ENCODE measurements at places on chromosomes 12 and 14. TPM values are rescaled to one million over a fixed set of nuclear protein-coding genes. Genes with fewer than 3 reads are reported as not detected.
A peak's percentile ranks its signal among the peaks of the same experiment; 100 is the strongest.

Gene RFX4
- not detected for polyA plus RNA-seq

Gene TAS2R7
- polyA plus RNA-seq, result not detected

Gene RGS6
- polyA plus RNA-seq, result 0.06 TPM

Gene PTCSC3
- polyA plus RNA-seq, result not detected

Gene JAG2
- not detected for polyA plus RNA-seq

Gene KRT6B
- polyA plus RNA-seq, result not detected

DNA sequence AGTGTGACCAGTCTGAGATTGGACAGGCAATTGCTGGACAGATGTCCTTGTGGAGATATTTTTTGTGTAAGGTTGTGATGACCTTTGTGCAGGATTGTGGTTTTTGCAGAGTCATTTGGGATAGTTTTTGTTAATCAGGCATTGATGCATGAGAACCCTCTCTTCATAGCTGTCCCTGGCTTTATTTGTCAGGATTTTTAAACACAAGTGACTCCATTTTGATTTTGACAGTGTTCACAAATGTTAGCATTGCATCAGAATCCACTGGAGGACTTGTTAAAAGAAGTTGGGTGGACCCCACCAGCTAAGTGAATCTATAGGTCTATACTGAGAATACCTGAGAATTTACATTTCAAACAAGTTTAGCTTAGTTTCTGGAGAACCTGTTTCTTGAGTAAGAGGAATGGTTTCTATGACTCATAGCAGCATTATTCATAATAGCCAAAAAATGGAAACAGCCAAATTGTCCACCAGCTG is 11.8 kb downstream of the FNTB start:
- H3K4me1 ChIP-seq, result no peaks in the 10 kb centered on the region
- H3K27ac ChIP-seq, result no peak overlapping the region
- no peak overlapping the region for H3K4me3 ChIP-seq
- no peaks in the 10 kb centered on the region for H3K27me3 ChIP-seq
- no peaks in the 10 kb centered on the region for H3K36me3 ChIP-seq

GRCh38 chr14:38158468-38158867 is 49.2 kb upstream of the SSTR1 start:
- H3K4me1 ChIP-seq, result no peaks in the 10 kb centered on the region
- no peaks in the 10 kb centered on the region for H3K36me3 ChIP-seq
- no peak overlapping the region for H3K4me3 ChIP-seq
- H3K27ac ChIP-seq, result no peak overlapping the region
- no peak for DNase-seq

DNA sequence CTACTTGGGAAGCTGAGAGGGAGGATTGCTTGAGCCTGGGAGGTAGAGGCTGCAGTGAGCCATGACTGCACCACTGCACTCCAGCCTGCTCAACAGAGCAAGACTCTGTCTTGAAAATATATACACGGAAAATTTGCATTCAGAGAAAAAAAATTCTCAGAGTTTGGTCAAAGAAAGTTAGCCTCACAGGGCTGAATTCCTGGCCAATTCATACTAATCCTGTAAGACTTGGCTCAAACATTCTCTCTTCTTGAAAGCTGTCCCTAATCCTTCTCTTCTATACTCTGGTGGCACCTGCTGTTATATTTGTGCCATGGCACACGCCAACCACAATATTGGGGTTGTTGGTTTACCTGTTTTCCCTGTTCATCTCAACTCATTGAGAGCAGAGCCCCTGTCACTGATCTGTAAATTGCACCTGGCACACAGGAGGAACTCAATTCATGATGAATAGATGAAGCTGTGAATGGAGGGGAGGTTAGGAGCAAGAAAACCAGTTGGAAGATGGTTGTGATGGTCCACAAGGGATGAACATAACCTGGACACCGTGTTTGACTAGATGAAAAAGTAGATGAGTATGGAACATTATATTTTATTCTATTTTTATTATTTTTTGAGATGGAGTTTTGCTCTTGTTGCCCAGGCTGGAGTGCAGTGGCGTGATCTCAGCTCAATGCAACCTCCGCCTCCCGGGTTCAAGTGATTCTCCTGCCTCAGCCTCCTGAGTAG is 36.8 kb upstream of the SPTSSA start:
- H3K4me3 ChIP-seq, result no peak overlapping the region
- H3K27ac ChIP-seq, result no peak overlapping the region
- no peaks in the 10 kb centered on the region for H3K4me1 ChIP-seq
- DNase-seq, result no peak
- no peaks in the 10 kb centered on the region for H3K36me3 ChIP-seq

- DNase-seq, result no peak
- H3K4me3 ChIP-seq, result no peak overlapping the region
- H3K27ac ChIP-seq, result no peak overlapping the region
- no peaks in the 10 kb centered on the region for H3K4me1 ChIP-seq
- H3K27me3 ChIP-seq, result no peaks in the 10 kb centered on the region
- no peaks in the 10 kb centered on the region for H3K36me3 ChIP-seq
Observed at GRCh38 chr14:33527023-33527634, 423.7 kb downstream of the EGLN3 start.

GRCh38 chr12:90484094-90484493 is 470.9 kb downstream of the CCER1 start:
- peaks cover 4% of the 10 kb centered on the region for H3K27me3 ChIP-seq
- DNase-seq, result no peak
- H3K36me3 ChIP-seq, result no peaks in the 10 kb centered on the region

DNA sequence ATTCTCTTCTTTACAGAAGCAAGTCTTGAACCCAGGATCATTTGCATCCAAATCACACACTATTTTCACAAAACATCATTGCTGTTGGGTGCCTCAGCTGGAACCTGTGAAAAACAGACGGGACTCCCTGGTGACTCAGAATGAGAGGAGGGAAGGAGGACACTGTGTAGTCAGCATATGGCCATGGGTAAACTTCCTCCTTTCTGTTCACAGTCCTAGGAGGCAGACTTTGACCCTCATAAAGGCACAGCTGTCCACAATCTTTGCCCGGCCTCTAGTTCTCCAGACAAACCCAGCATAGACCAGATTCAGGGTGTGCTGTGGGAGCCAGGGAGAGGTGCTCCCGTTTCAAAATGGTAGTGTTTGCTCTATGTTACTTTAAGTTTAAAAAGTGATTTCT is 62.0 kb downstream of the DYRK2 start:
- H3K27me3 ChIP-seq, result peaks cover 18% of the 10 kb centered on the region
- H3K4me1 ChIP-seq, result peaks cover 7% of the 10 kb centered on the region
- DNase-seq, result no peak
- H3K4me3 ChIP-seq, result no peak overlapping the region

DNA sequence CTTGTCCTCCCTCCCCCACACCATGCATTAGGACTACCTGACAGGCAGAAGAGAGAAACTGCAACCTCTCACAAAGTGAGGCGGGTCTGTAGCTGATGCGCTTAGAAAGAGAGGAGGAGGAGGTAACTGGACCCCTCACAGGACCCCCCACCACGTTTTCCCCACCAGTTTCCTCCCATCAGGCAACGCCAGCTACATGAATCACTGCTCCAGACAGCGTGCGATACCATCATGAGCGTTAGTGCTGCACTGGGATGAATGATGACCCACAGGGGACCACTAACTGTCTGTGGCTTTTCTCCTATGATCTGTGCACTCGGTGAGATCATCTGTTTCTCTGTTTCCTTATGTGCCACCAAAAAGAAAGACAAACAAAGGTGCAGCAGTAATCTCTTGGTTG is 77.7 kb downstream of the KCNK10 start:
- H3K36me3 ChIP-seq, result no peaks in the 10 kb centered on the region
- H3K4me1 ChIP-seq, result no peaks in the 10 kb centered on the region
- no peak overlapping the region for H3K27ac ChIP-seq

DNA sequence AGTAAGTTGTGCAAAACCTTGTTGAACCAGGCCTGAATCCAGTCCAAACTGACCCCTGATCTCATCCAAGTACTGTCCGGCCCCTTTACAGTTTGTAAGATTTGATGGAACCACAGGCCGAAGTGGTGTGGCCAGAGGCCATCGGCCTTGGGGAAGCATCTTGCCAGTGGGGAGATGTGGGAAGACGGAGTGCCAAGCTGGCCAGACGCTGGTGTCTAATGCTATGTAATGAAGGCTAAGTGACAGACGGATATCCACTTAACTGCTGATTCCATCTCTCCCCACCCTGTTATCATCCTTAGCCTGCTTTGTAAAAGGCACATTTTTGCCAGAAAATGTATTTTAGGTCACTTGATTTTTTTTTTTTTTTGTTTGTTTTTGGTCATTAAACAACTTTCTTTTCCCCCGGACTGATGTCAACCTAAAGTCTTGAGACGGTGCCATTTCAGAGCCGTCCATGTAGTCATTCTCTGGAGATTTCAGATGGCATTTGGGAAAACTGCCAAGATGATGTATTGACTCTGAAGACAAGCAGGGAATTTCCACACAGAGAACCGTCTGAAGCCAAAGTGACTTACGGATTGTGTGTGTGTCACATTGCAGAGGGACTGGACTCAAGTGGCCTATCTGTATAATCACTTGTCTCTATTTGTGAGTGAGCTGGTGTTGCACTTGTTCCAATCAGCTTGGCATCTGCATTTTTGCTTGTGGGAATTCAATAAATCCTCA is 86.5 kb upstream of the MANSC4 start:
- DNase-seq, result no peak
- H3K4me3 ChIP-seq, result no peak overlapping the region
- H3K27ac ChIP-seq, result no peak overlapping the region
- H3K4me1 ChIP-seq, result no peaks in the 10 kb centered on the region
- H3K36me3 ChIP-seq, result no peaks in the 10 kb centered on the region
- H3K27me3 ChIP-seq, result no peaks in the 10 kb centered on the region

DNA sequence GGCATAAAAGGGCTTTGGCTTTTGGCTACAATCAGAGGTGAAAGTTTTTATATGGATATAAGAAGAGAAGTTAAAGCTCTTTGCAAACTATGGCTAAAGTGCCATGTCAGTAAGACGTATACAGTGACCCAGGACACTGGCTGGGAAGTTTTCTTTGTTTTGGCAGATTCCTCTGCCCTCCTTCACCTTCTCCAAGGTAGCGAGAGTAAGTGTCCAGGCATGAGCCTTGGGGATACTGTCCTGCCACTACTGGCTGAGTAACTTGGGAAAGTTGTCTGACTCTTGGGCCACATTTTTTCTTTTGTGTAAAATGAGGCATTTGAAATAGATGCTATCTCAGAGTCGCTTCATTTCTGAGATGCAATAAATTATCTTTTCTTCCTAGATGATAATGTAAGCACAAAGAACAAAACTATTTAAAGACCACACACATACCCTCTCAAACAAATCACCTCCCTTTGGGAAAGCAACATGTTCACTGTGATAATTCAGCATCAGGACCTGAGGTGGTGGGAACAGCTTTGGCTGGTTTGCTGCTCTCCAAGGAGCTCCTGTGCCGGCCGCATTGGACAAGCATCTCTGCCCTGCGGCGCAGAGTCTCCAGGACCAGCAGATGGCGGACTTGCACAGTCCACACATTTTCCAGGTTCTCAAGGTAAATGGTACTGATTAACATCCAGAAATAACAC is 106.3 kb downstream of the PTCSC3 start:
- H3K4me1 ChIP-seq, result no peaks in the 10 kb centered on the region
- no peak overlapping the region for H3K4me3 ChIP-seq
- H3K36me3 ChIP-seq, result no peaks in the 10 kb centered on the region
- no peak for DNase-seq
- H3K27me3 ChIP-seq, result peaks cover 12% of the 10 kb centered on the region

- no peak overlapping the region for H3K27ac ChIP-seq
- no peaks in the 10 kb centered on the region for H3K36me3 ChIP-seq
- H3K27me3 ChIP-seq, result no peaks in the 10 kb centered on the region
- H3K4me1 ChIP-seq, result peaks cover 60% of the 10 kb centered on the region
Observed at GRCh38 chr12:103839103-103839502, 1.9 kb downstream of the NT5DC3 start.

GRCh38 chr12:32902287-32902997 is 5.9 kb upstream of the PKP2 start:
- no peaks in the 10 kb centered on the region for H3K36me3 ChIP-seq
- H3K4me3 ChIP-seq, result no peak overlapping the region
- DNase-seq, result no peak
- peaks cover 33% of the 10 kb centered on the region for H3K27me3 ChIP-seq
- H3K4me1 ChIP-seq, result no peaks in the 10 kb centered on the region

DNA sequence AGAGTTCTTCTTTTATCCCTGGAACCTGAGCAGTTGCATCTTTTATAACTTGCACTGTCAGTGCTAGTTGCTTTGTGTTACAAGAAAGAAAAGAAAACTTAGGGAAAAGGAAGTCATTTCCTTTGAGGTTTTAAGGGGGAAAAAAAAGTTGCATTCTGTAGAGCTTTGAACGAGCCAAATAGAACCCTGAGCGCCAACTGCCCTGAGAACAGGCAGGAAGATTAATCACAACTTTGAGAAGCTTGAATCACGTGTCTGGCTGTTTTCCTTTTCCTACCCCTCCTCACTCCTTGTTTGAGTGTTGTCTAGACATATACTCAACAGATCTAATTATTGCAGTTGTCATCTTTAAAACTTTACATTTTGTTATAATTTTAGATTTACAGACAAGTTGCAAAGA is 12.5 kb downstream of the PCNX1 start:
- peaks cover 63% of the 10 kb centered on the region for H3K4me1 ChIP-seq
- no peak for DNase-seq
- no peak overlapping the region for H3K4me3 ChIP-seq
- peaks cover 9% of the 10 kb centered on the region for H3K36me3 ChIP-seq
- no peaks in the 10 kb centered on the region for H3K27me3 ChIP-seq

- no peaks in the 10 kb centered on the region for H3K36me3 ChIP-seq
- no peak overlapping the region for H3K27ac ChIP-seq
- H3K27me3 ChIP-seq, result peaks cover 6% of the 10 kb centered on the region
- DNase-seq, result no peak
- H3K4me1 ChIP-seq, result no peaks in the 10 kb centered on the region
Observed at GRCh38 chr12:25929142-25929541, 29.3 kb upstream of the RASSF8 start.

DNA sequence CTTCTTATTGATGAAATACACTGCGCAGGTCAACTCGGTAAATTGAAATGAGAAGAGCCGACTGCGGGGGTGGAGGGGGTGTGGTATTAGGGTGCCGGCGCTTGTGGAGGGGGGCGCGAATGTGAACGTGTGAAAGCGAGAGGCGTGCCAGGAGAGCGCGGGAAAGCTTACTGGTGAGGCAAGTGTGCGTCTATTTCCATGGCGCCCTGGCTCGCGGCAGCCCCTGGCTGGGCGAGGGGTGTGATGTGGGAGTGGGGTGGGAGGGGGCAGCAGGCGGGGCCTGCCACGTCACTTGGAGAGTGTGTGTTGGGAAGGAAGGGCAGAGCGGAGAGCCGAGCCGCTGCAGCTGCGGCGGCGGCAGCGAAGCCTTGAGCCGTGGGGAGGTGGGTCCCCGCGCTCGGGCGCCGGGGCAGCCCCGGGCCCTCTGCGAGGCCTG is 88.8 kb downstream of the GALNT8 start:
- peaks cover 24% of the 10 kb centered on the region for H3K27me3 ChIP-seq
- peaks cover 36% of the 10 kb centered on the region for H3K4me1 ChIP-seq
- no peak for DNase-seq
- peak overlapping the region; percentile 88 for H3K4me3 ChIP-seq
- H3K27ac ChIP-seq, result peak overlapping the region; percentile 44

- no peak overlapping the region for H3K4me3 ChIP-seq
- peaks cover 6% of the 10 kb centered on the region for H3K27me3 ChIP-seq
- H3K4me1 ChIP-seq, result no peaks in the 10 kb centered on the region
- H3K27ac ChIP-seq, result no peak overlapping the region
Observed at GRCh38 chr12:76259106-76259505, 89.1 kb downstream of the BBS10 start.

Data from naive B cell (primary cell).